ENCODE measurements at places on chromosomes 13 and 19.

GRCh38 chr13:60425332-60425731, 28.3 kb downstream of the TDRD3 start:
- no peak overlapping the region for H3K4me3 ChIP-seq
- H3K27ac ChIP-seq: no peak overlapping the region
- no peaks in the 10 kb centered on the region for H3K36me3 ChIP-seq
- H3K27me3 ChIP-seq: no peaks in the 10 kb centered on the region
- no peak for DNase-seq

DNA sequence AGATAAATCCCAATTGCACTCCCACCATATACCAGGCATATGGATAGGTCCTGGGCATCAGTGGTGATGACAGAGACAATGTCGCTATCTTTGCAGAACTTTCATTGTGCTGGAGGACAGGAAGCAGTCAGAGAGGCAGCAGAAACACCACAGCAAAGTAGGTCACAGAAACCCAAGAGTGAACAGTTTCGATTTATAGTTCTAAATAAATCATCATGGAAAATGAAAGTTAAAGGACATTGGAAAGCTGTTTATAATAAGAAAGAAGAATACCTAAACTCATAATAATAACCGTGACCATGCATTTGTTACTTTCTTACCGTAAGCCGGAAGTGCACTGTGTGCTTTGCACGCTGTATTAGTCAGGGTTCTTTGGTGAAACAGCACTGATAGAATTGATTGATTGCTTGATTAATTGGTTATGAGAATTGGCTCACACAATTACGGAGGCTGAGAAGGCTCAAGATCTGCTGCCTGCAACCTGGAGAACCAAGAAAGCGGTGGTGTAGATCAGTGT, 38.9 kb downstream of the ALOX5AP start:
- no peaks in the 10 kb centered on the region for H3K27me3 ChIP-seq
- H3K4me1 ChIP-seq: peaks cover 2% of the 10 kb centered on the region
- H3K4me3 ChIP-seq: no peak overlapping the region

DNA sequence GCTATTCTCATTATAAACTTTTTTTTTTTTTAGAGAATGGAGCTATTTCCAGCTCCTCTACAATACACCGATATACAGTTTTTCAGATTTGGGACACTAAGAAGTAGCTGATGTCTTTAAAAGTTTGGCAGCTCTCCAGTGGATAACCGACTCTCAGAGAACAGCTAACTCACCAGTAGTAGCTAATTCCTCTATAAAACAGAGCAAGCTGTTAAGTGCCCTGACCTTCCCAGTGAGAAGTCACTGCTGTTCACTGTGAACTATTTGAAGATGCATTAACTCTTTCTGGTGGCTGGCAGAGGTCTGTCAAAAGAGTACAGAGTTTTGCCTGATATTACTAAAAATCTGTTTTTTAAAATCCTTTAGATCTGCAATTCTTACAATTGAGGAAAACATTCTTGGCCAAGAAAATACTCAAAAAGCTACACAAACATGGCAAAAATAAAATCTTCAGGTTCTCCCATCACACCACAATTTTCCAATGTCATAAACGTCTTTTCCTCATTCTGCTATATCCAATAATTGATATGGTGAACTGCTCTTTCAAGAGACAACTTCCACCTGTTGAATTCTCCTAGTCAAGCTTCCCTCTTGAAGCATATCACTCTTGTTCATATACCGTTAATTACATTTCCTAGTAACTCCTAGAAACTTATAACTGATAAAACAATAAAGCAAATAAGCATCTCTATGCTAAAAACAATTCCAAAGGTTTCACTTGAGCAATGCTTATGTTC, 44.2 kb downstream of the TBC1D4 start:
- H3K4me3 ChIP-seq: no peak overlapping the region
- no peaks in the 10 kb centered on the region for H3K36me3 ChIP-seq
- H3K27me3 ChIP-seq: no peaks in the 10 kb centered on the region

GRCh38 chr13:29771247-29771646, 79.2 kb downstream of the UBL3 start:
- H3K36me3 ChIP-seq: peaks cover 13% of the 10 kb centered on the region
- DNase-seq: peak; percentile 21
- no peaks in the 10 kb centered on the region for H3K27me3 ChIP-seq
- H3K4me1 ChIP-seq: no peaks in the 10 kb centered on the region

GRCh38 chr13:40340368-40341095, 325.9 kb downstream of the FOXO1 start:
- peaks cover 35% of the 10 kb centered on the region for H3K4me1 ChIP-seq
- no peaks in the 10 kb centered on the region for H3K27me3 ChIP-seq
- no peaks in the 10 kb centered on the region for H3K36me3 ChIP-seq
- DNase-seq: peak; percentile 15
- H3K27ac ChIP-seq: peak overlapping the region; percentile 85

GRCh38 chr19:48499316-48500090, 12.1 kb downstream of the LMTK3 start:
- no peak for DNase-seq
- peaks cover 13% of the 10 kb centered on the region for H3K4me1 ChIP-seq
- H3K27me3 ChIP-seq: no peaks in the 10 kb centered on the region
- no peak overlapping the region for H3K4me3 ChIP-seq

DNA sequence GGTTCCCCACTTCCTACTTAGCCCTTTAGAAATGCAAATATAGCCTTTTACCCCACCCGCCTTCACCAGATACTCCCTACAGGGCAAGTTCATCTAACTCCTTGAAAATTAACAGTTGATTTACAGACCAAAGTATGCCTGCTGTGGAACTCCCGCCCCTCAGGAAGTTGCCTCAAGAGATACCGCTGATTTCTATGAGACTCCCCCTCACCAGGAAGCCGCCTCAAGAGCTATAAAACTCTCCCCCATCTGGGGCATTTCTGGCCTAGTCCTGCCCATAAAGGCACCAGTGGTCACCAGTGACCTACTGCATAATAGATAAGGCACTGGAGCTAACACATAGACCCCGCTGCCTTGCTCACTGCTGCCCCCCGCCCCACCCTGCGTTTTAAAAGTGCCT, 201.7 kb upstream of the UBL3 start:
- no peaks in the 10 kb centered on the region for H3K36me3 ChIP-seq
- no peaks in the 10 kb centered on the region for H3K27me3 ChIP-seq
- H3K27ac ChIP-seq: no peak overlapping the region
- no peak overlapping the region for H3K4me3 ChIP-seq

DNA sequence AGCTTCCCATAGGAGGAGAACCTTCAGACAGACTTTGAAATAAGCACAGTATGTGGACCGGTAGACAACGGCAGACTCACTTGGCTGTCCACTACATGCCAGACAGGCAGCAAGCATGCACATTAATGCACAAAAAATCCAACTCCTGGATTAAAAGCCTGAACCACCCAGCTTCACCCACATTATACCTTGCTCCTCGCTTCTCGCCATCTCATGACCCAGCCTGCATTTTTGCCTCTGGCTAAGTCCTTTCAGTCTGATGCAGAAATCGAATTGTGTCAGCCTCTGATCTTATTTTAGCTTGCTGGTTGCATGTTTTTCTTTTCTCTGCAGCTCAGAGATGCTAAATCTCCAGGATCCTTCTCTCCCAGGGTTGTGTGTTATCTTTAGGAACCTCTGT, 358.7 kb downstream of the RFC3 start:
- H3K36me3 ChIP-seq: no peaks in the 10 kb centered on the region
- H3K4me3 ChIP-seq: no peak overlapping the region
- no peak for DNase-seq
- peaks cover 2% of the 10 kb centered on the region for H3K27me3 ChIP-seq

- H3K27me3 ChIP-seq: no peaks in the 10 kb centered on the region
- H3K36me3 ChIP-seq: no peaks in the 10 kb centered on the region
- DNase-seq: no peak
- no peak overlapping the region for H3K27ac ChIP-seq
- H3K4me3 ChIP-seq: no peak overlapping the region
- peaks cover 3% of the 10 kb centered on the region for H3K4me1 ChIP-seq
These were observed 10.0 kb upstream of the OXGR1 start for GRCh38 chr13:97004096-97004876.

- DNase-seq: no peak
- H3K4me3 ChIP-seq: no peak overlapping the region
- no peak overlapping the region for H3K27ac ChIP-seq
- H3K36me3 ChIP-seq: peaks cover 26% of the 10 kb centered on the region
These were observed 20.1 kb downstream of the SH3GL1 start for GRCh38 chr19:4380254-4380727.

GRCh38 chr13:53042877-53043276, 14.3 kb downstream of the OLFM4 start:
- no peaks in the 10 kb centered on the region for H3K36me3 ChIP-seq
- no peak overlapping the region for H3K4me3 ChIP-seq
- H3K27me3 ChIP-seq: no peaks in the 10 kb centered on the region
- DNase-seq: no peak

- no peaks in the 10 kb centered on the region for H3K4me1 ChIP-seq
- no peaks in the 10 kb centered on the region for H3K27me3 ChIP-seq
- no peaks in the 10 kb centered on the region for H3K36me3 ChIP-seq
- no peak overlapping the region for H3K4me3 ChIP-seq
- DNase-seq: no peak
These were observed 1166.0 kb downstream of the UQCRFS1 start for GRCh38 chr19:28046932-28047331.

DNA sequence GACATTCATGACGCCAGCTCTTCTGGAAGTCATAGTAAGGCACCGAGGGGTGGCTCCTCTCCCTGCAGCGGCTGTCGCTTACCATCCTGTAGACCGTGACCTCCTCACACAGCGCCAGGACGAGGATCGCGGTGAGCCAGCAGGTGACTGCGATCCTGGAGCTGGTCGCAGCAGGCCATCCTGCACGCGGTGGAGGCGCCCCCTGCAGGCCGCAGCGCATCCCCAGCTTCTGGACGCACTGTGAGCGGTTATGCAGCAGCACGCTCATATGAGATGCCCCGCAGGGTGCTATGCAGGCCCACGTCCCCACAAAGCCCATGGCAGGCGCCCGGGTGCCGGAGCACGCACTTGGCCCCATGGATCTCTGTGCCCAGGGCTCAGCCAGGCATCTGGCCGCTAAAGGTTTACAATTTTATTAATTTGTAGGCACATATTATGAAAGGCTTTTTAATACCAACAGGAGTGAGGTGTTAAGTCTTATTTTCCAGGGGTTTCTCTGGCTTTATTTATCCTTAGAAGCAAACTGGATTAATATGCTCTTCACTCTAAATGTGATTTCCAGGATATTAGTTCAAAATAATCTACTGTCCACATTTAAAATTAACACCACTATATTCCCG, 35.6 kb upstream of the PSPC1 start:
- no peaks in the 10 kb centered on the region for H3K4me1 ChIP-seq
- H3K4me3 ChIP-seq: no peak overlapping the region
- peaks cover 7% of the 10 kb centered on the region for H3K36me3 ChIP-seq

DNA sequence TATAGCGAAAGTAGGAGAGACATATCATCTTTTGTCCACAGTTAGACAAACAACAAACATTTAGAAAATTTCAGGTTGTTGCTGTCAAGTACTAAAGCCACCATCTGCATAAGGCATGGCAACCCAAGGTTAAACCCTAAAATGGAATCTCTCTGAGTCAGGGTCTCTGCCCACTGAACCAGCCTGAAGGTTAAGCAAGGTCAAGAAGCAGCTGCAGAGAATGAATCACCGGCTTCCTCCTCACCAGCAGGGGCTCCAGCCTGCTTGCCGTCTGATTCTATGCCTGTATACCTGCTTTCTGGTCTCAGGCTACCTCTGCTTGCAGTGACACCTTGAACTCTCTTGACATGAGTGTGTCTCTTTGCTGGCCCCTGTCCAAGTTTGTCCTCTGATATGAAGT, 726.2 kb upstream of the SGCG start:
- H3K27ac ChIP-seq: no peak overlapping the region
- peaks cover 34% of the 10 kb centered on the region for H3K4me1 ChIP-seq
- DNase-seq: no peak
- H3K36me3 ChIP-seq: no peaks in the 10 kb centered on the region
- no peak overlapping the region for H3K4me3 ChIP-seq

- peaks cover 2% of the 10 kb centered on the region for H3K4me1 ChIP-seq
- H3K36me3 ChIP-seq: no peaks in the 10 kb centered on the region
- H3K27ac ChIP-seq: no peak overlapping the region
- no peak for DNase-seq
These were observed 546.6 kb downstream of the DACH1 start for GRCh38 chr13:71320452-71320851.

- H3K4me3 ChIP-seq: no peak overlapping the region
- H3K4me1 ChIP-seq: no peaks in the 10 kb centered on the region
- H3K27me3 ChIP-seq: no peaks in the 10 kb centered on the region
- no peaks in the 10 kb centered on the region for H3K36me3 ChIP-seq
These were observed 58.9 kb downstream of the RXFP2 start for GRCh38 chr13:31798189-31798588.

GRCh38 chr19:57171551-57172081, 4.3 kb upstream of the DUXA start:
- H3K36me3 ChIP-seq: no peaks in the 10 kb centered on the region
- H3K4me1 ChIP-seq: no peaks in the 10 kb centered on the region
- peak overlapping the region; percentile 47 for H3K4me3 ChIP-seq
- no peak overlapping the region for H3K27ac ChIP-seq
- no peaks in the 10 kb centered on the region for H3K27me3 ChIP-seq

GRCh38 chr19:14497228-14497921, 1.4 kb upstream of the GIPC1 start:
- peaks cover 4% of the 10 kb centered on the region for H3K36me3 ChIP-seq
- H3K4me3 ChIP-seq: no peak overlapping the region
- no peak overlapping the region for H3K27ac ChIP-seq
- H3K27me3 ChIP-seq: no peaks in the 10 kb centered on the region
- peaks cover 19% of the 10 kb centered on the region for H3K4me1 ChIP-seq

GRCh38 chr13:33541962-33542308, 256.4 kb upstream of the STARD13 start:
- no peak for DNase-seq
- H3K4me3 ChIP-seq: peak overlapping the region; percentile 58
- H3K27ac ChIP-seq: peak overlapping the region; percentile 97
- no peaks in the 10 kb centered on the region for H3K4me1 ChIP-seq

DNA sequence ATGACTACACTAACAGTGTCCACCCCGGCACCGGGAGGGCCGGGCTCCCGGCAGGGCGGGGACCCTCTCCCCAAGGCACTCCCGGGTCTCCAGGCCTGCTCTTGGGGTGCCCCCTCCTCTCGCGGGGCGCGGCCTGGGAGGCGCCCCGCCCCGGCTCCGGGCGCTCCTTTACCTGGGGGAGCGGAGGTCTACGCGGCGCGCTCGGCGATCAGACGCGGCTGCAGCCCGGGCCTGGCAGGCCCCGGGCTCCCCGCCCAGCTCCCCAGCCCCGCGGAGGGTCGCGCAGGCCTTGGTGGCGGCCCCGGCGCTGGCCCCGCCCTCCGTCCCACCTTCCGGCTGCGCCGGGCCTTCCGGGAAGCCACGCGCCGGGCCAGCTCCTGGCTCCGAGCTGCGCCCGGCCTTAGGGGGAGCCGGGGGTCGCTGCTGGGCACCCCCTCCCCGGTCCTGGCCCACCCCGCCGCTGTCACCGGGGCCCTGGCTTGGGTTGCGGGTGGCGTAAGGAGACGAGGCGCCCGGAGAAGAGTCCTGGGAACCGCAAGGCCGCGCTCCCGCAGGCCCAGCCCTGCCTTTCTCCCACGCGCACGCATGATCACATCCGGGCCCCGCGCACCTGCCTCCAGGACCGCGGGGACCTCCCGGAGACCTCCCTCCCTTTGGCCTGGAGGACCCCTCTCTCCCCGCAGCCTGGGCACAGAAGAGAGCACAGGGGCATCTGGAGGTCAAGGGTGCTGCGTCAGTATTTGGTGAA, at the start of gene C19orf12:
Gene C19orf12 (minus strand): TSS at position 309 of the 748 bp plus-strand sequence. CDS start 6,848 bp downstream, outside the sequence.
- no peaks in the 10 kb centered on the region for H3K27me3 ChIP-seq
- peak; percentile 40 for DNase-seq
- H3K36me3 ChIP-seq: peaks cover 2% of the 10 kb centered on the region
- peaks cover 6% of the 10 kb centered on the region for H3K4me1 ChIP-seq
- H3K4me3 ChIP-seq: peak within 1 kb of the TSS; percentile 63
- H3K27ac ChIP-seq: no peak within 1 kb of the TSS

Measured in neuronal stem cell (in vitro differentiated cells).